ENCODE measurements at places on chromosomes 2 and 18.

GRCh38 chr18:58892488-58892887 is 27.8 kb downstream of the ZNF532 start:
- no peak for DNase-seq

- DNase-seq, result no peak
Measured at GRCh38 chr2:224538561-224539138, 46.5 kb downstream of the CUL3 start.

DNA sequence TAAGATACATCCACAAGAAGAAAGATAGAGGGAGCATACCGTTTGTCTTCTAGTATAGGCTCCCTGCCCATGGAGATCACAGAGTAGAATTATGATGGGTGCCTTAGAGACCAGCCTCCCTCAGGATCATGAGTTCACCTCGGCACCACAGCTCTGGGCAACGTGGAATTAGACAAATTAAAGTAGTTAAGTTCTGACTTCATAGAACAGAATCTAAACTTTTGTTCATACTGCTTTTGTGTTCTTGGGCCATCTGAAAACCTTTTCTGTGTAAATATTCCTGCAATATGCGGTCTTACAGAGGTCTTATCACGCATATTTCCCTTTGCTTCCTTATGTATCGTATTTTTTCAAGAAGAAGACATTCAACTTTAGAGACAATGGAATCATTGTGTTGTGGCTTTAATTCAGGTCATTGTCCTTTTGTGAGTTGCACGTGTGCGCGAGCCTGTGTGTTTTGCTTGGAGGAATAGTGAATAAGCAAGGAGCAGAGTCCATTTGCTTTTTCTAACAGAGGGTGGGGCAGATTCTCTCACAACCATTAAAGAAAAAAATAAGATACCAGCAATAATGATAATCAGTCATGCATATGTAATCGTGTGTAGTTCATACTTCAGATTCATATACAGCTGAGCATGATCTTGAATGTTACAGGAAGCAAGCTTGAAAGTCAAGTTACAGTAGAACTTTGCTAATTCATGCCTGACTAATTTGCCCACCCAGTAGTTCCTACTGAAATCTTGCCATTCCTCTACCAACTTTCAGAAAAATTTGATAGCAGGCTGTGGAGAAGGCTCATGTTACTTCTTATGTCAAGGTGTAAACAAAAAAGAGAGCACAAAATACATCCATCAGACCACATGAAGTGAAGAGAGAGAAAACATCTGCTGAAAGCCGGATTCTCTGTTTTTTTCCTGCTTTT is 243.6 kb downstream of the NEDD4L start:
- DNase-seq, result no peak

- no peak for DNase-seq
Measured at GRCh38 chr2:232117413-232117812, 155.9 kb downstream of the DIS3L2 start.

DNA sequence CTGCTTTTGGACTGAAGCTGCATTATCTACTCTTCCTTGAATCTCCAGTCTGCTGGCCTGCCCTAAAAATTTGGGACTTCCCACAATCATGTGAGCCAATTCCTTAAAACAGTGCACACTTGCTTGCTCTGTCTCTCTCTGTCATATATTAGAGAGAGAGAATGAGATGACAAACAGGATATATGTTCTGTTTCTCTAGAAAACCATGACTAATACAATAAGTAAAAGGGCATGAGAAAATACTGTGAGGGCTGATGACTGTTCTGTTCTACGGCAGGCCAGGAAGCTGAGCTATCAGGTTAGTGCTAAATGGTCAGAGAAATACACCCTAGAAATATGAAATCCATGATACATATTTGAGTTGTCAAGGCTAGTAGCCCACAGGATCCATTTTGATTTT is 1896.8 kb upstream of the CELF4 start:
- no peak for DNase-seq

GRCh38 chr2:6777626-6778025 is 88.1 kb downstream of the CMPK2 start:
- DNase-seq, result no peak

- no peak for DNase-seq
Measured at GRCh38 chr2:120036145-120036544, 23.3 kb downstream of the EPB41L5 start.
